ENCODE measurements at places on chromosomes 13 and 19.

DNA sequence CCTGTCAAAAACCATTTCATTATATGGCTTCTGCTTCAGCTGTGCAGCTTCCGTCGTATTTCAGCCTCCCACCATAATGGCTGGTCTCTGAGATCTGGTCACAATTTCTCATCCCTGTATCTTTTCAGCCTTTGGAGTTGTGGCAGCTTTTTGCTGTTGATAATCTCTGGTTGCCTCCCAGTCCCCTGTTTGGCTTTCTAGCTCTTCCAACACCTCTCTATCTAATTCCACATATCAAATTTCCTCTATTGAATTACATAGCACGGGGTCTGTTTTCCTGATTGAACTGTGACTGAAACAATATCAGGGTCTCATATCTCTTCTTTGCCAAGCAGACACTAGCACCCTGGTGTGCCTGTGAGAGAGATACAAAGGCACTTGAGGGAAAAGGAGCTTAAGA is 222.1 kb upstream of the OBI1 start:
- no peak for DNase-seq

- DNase-seq, result no peak
Observed at GRCh38 chr13:86446311-86446710, 647.1 kb upstream of the SLITRK6 start.

GRCh38 chr13:94188201-94188854 is 291.2 kb downstream of the DCT start:
- DNase-seq, result no peak

DNA sequence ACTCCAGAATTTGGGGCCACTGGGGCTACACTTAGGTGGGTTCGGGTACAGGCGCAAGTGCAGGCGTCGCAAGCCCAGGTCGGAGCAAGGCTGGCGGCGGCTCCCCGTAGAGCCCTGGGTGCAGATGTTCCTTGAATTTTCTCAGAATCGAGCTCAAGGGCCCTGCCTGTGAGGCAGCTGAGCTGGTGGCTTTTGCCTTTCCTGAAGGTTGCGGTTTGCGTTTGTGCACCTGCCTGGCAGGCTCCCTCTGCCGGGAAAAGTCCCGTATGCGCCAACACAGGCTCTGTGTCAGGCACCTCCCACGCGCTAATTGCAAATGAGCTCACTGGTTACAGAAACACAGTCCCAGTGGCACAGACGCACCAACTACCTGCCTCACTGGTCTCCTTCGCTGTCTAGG is 5.9 kb downstream of the DOHH start:
- peak; percentile 69 for DNase-seq

DNA sequence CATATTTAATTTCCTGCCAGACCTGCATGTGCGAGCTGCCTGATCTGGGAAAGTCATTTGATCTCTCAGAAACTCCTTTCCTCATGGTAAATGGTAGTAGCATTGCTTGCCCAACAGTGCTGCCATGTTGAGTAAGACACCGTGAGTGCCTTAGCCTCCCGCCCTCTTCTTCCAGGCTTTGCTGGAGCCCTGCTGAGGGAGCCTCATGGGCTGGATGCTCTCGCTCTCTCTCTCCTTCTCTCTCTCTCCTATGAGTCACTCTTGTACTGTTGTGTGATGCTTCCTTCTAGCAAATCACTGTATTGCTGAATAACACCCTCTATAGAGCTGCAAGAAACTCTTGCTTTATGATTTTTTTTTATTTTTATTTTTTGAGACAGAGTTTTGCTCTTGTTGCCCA is 365.5 kb downstream of the UQCRFS1 start:
- DNase-seq, result no peak

DNA sequence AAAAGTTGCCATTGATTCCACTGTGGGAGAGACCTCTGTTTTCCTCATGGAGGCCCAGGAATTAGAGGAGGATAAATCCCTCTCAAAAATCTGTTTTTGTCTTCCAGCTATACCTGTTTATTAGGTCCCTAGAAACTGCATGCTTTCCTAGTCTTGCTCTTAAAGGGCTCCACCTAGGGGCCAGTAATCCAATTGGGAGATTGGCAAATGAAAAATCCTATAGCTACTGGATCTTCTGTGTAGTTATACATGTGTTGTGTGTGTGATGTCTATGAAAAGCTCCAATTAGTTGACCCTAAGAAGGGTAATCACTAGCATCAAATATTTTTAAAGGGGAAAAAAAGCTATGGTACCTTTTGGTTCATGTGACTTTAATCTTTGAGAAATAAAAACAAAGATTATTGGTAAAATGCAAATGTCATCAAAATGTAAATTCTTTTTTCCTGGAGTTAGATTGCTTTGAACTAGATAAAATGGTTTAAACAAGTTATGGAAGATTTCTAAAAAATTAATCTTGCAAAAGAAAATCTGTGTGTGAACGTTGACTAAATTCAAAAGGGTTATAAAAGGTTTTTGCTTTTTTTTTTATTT is 63.4 kb upstream of the C1QTNF9B start:
- DNase-seq, result peak; percentile 25

DNA sequence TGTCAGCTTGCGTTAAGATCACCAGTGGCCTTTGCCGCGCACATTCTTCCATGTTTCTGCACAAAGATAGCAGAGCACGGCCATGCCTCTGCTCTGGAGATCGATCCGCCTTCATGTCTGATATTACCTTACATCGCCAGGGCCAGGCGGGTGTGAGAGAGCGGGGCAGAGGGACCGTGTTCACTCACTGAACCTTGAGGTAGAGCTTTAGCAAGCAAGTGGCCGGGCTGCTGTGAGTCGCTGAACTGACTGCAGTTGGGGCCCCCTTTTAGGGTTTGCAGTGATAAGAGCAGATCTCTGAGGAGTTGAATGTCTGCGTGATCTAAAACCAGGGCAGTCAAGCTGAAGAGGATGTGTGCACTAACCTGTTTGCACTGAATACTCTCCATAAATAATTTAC is 275.4 kb upstream of the OBI1 start:
- DNase-seq, result no peak

DNA sequence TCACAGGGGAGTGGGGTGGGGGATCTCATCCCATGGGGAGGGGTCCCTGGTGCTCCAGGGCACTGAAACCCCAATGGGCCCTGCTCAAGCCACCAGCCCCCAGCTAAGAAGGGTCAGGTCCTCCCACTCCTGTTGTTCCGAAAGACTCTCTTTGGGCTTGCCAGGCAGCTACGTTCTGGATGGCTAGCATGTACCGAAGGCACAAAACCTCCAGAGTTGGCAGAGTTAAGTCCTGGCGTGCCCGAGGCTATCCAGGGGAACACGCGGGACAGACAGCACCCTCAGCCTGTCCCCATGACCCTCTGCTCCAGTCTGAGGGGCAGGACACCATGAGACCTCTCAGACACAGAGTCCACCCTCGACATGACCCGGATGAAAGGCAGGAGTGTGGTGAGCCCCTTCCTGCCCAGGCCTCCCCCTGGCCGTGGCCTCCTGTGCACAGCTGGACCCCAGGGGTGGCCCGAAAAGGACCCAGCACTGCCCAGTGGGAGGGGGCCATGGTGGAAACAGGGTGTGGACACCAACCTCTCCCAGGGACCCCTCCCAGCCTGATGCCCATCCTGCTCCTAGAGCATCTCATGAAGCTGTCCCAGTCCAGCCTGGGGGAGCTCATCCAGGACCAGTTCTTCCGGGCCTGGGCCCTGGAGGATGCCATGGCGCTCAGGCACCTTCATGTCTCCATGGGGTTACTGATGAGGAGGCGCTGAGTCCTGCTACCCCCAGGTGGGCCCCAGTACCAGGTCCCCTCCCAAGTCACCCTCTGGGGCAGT is 53.0 kb upstream of the TPM4 start:
- no peak for DNase-seq

DNA sequence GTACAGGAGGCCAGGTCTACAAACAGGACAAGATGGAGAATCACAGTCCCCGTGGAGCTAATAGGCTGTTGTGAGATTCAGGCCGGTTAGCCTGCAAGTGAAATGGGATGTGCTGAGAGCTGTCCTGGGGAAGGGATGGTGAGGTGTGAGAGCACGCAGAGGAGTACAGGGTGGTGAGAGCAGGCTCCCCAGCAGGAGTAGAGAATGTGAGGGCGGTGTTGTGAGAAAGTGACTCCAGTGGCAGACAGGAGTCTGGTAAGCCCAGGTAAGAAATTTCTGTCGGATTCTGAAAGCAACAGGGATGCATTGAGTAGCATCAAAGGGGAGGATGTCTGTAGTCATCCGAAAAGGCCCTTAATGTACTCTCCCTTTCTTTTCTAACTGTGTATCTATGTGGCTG is 50.7 kb upstream of the GPR183 start:
- DNase-seq, result no peak

DNA sequence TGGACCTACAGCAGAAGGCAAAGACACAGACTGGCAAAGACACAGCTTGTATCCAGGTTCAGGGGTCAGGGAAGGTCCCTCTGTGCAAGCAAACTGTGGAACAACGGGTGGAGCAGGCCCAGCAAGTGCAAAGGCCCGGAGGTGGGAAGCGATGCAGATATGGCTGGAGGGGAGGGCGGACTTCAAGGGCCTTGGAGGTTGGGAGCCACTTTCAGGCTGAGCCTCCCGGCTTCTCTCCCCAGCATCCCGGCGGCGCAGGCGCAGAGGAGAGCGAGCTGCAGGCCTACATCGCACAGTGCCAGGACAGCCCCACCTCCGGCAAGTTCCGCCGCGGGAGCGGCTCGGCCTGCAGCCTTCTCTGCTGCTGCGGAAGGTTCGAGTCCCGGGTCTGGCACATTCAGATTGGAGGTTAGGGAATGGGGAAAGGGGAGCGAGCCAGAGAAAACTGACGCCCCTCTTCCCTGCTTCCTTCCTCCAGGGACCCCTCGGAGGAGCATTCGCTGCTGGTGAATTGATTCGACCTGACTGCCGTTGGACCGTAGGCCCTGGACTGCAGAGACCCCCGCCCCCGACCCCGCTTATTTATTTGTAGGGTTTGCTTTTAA is 2.1 kb upstream of the PNPLA6 start:
- DNase-seq, result no peak

DNA sequence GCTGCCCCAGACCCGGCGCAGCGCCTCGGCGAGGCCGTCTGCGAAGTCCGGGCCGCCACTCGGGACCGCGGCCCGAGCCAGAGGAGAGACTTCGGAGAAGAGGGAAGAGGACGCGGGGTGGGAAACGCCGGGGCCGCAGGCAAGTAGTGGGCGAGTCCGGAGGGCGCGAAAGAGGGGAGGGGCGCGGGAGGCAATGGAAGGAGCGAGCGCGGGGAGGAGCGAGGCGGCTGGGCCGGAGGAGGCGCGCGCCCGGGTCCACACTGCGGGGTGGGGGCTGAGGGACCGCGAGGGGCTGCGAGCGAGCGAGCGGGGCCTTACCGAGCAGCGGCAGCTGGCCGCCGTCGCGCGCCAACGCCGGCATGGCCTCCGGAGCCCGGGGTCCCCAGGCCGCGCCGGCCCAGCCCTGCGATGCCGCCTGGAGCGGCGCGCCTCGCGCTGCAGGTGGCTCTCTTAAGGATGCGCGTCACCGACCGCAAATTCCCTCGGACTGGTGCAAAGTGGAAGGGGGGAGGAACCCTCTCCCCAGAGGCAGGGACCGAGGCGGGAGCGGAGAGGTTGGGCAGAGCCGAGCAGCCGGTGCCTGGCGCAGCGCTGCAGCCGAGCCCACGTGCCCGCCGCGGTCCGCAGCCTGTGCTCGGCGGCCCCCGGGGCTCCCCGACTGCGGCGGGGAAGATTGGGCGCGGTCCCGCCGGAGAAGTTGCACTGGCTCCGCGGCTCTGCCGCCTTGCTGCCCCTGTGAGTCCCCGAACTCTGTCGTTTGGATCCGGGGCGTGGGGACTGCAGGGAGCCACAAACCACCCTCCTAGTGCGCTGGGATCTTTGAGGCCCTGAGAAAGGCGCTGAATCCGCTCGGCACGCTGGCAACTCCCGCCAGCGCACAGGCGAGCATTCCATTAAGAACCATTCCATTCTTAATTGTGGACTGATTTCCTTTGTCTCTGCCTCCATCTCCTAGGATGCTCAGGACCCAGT is at the start of gene FLT3:
FLT3 (minus strand) TSS at position 427 of the 972 bp plus-strand sequence; CDS start at position 361, 66 bp downstream.
- DNase-seq, result peak; percentile 6

DNA sequence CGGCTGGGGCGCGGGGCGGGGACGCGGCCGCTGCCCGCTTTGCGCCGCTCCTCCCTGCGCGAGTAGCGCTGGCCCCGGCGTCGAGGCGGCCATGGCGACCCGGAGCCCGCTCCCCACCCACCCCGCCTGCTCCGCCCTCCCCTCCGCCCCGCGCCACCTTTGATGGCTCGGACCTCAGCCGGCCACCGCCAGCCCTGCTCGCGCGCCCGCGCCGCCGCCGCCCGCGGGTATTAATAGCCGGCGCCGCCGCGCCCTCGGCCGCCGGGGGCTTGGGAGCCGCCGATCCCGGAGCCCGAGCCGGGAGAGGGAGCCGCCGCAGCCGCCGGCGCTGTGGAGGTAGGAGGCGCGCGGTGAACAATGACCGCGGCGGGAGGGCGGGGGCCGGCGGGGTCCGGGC is 261 bp downstream of the FARP1 start:
- DNase-seq, result no peak

DNA sequence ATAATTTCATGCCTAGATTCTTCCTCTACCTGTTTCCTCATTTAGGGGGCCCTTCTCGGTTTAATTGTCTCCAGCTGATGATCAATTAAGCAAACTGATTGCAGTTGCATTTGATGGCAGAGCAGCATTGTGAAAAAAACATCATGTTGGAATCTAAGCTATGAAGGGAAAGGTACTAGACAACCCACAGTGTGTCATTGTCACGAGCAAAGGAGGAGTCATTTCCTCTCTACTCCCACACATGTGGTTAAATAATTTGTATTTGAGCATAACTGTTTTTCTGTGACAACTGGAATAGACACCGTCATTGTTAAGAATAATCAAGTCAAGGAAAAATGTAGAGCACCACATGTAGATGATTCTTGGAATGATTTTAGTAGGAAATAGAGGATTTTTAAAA is 240.3 kb downstream of the DCT start:
- peak; percentile 9 for DNase-seq

GRCh38 chr19:56176881-56177280 is 1.1 kb downstream of the GALP start:
- no peak for DNase-seq

GRCh38 chr19:19744641-19745040 is 11.7 kb upstream of the ZNF14 start:
- no peak for DNase-seq

- DNase-seq, result no peak
Observed at GRCh38 chr19:41703602-41704293, 4.7 kb upstream of the CEACAM5 start.

DNA sequence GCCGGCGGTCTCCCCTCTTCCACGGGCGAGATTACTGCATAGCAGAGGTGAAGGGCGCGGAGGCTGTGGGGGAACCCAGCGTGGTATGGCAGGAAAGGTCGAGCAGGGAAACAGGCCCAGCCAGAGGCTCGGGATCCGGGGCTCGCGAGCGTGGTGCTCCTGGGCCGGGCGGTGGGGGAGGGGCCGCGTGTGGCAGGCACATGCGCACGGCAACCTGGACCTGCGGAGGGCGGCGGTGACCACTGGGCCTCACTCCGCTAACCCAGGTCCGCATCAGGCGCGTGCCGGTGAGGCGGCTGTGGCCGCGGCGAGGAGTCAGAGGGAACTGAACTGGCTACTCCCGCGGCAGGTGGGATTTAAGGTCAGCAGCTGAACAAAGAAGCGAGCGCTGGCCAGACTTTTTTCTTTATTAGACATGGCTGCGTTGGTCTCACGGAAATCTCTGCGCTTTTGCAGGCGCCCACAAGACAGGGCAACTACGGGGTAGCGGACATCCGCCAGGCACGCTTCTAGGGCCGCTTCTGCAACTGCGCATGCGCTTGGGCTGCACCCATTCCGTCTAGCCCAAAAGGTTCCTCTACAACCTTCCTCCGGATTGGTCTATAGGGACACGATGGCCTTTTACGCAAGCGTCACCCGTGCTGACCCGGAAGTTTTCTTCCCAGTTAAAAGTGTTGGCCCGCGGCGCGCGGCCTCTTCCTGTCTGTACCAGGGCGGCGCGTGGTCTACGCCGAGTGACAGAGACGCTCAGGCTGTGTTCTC is at the start of gene RPS5:
RPS5 (plus strand) TSS at position 694 of the 762 bp plus-strand sequence. CDS start 869 bp downstream, outside the sequence.
- DNase-seq, result peak; percentile 98

- no peak for DNase-seq
Observed at GRCh38 chr13:74778946-74779345, 644.7 kb upstream of the KLF12 start.

Data from CD4-positive, alpha-beta T cell treated with Interleukin-15 for 4 hours (primary cell).